ENCODE measurements at places on chromosomes 16 and 17.

DNA sequence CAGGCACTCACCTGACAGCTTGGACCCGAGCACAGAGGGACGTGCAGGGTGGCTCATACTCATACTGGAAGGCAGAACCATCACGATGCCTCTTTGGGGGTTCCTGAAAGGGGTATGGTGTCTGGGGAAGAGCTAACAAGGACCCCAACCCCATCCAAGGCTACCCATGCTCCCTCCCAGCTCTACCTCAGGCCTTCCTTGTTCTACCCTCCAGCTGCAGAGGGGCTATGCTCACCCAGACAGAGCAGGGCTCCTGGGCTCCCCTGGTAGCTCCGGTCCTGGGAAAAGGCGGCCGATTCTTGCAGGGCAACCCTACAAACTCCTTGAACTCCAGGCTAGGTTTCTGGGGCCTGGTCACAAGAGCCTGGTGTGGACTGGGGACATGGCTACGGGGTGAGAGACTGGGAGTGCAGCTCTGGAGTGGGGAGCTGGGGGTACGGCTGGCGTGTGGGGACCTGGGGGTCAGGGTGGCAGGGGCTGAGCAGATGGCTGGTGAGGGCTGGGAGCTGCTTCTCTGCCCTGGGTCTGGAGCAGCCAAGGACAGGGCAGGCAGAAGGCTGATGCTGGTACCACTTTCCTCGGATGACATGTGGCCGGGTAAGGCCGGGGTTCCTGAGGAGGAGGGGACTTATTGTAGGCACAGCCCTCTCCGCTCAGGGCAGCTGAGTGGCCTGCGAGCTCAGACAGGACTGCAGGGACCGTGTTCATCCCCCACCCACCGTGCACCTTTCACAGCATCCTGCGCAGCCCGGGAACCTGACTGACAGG is 2.1 kb downstream of the ACD start:
- no peak for DNase-seq

DNA sequence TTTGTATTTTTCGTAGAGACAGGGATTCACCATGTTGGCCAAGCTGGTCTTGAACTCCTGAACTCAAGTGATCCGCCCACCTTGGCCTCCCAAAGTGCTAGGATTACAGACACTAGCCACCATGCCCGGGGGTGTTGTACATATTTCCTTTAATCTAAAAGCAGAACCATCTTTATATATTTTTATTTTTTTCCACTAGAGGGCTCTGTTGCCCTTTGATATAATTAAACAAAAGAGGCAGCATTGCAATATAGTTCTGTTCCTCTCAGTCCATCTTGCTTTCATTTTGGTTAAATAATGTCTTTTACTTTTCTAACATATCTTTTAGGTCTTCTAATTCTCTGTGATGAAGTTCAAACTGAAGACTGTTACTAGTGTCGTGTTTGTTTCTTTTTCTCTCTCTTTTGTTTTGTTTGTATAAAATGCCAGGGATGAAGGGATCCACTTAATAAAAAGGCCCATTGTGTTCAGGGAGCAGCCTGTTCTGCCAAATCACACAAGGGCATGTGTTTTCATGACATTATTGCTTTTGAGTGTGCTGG is 23.4 kb downstream of the WWOX start:
- no peak for DNase-seq

DNA sequence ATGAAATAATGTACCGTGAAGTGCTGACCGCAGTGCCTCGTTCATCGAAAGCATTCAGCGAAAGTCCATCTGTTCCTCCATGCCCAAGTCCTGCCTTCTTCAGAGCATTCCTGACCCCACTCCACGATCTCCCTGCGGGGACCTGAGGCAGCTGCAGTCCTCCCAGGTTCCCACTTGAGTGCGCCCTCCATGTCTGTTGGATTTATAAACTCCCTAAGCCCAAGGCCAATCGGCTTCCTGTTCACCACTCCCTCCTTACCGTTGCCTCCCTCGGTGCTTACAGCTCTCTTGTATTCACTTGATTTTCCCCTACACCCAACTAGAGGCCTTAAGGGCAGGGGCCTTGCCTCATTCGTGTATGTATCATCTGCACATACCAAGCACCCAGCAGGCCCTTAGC is 2.8 kb downstream of the RAD51D start:
- DNase-seq, result no peak

- DNase-seq, result no peak
These were observed 26.8 kb downstream of the DCUN1D3 start for GRCh38 chr16:20873331-20873730.

DNA sequence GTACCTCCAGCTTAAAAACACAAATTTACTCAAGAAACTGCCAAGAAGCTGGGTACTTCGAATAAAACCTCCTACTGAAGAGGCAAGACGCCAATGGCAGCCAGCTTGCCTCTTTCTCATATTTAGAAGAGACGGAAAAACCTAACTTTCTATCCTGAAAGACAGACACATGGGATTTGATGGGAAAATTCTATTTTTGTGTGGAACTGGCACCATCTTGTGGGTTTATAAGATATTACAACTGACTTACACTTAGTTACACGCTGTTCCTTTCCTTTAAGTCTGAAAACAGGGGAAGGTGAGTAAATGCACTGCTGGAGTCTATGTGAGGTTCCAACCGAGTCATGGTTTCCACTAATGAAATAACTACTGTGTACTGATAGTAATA is 10.3 kb downstream of the ZNF18 start:
- no peak for DNase-seq

- DNase-seq, result no peak
These were observed 90.0 kb upstream of the MYOCD start for GRCh38 chr17:12575641-12576040.

GRCh38 chr17:77735566-77736198 is 222.8 kb upstream of the TNRC6C start:
- no peak for DNase-seq

- DNase-seq, result peak; percentile 26
These were observed 686 bp downstream of the MLST8 start for GRCh38 chr16:2205967-2206313.

GRCh38 chr17:2395258-2396181 is 5.3 kb downstream of the MNT start:
- DNase-seq, result no peak

DNA sequence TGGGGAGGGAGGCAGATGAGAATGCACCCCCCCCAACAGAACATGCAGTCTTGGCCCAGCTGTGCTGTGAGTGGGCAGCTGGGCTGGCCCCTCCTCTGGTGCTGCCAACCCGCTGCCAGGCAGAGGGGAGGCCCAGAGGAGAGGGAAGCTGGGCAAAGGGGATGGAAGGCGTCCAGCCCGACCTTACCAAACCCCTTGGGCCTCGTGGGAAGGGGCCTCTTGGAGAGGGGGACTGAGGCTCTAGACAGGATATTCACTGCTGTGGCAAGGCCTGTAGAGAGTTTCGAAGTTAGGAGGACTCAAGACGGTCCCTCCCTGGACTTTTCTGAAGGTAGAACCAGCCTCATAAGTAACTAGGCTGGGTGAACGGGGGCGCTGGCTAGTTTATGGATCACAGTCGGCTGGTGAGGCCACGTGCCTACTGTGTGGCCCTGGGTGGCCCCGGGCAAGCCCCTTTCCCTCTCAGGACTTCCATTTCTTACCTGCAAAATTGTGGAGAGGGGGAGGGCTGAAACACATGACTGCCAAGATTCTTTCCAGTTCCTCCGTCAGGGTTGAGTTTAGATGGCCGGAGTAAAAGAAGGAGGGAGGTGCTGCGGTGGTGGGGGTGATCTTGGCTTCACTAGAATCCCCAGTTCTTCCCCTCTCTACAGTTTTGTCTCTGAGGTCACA is 857 bp upstream of the STAT5A start:
- peak; percentile 41 for DNase-seq

GRCh38 chr17:6610011-6610410 is 30.5 kb downstream of the KIAA0753 start:
- no peak for DNase-seq

- no peak for DNase-seq
These were observed 62.8 kb upstream of the ADCY9 start for GRCh38 chr16:4179020-4179419.

DNA sequence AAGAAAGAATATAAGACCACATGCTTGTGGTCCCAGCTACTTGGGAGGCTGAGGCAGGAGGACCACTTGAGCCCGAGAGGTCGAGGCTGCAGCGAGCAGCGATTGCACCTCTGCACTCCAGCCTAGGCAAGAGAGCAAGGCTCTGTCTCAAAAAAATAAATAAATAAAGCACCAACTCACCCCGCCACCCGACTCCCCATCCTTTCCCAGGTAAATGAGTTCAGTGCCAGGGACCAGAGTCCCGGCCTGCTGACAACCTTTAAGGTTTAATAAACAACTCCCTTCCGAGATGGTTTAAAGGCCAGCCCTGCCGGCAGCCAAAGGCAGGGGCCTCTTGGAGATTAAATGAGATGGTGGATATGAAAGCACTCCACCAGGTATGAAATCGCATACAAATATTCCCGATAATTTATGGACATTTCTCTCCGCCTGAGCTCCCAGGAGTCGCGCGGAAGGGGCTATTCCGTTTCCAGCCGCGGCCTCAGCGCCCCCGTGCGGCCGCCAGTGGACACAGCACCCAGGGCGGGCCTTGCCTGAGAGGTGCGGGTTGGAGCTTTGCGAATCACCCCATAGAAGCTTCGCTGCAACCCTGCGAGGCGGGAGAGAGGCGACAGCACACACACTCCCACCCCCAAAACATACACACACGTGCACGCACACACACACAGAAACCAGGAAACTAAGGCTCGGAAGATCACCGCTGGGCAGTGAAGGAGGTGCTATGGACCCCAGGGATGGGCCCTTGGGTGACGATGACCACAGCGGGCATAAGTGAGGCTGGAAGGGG is 4.0 kb upstream of the RPL38 start:
- peak; percentile 61 for DNase-seq

GRCh38 chr17:39612291-39612894 is 4.7 kb upstream of the NEUROD2 start:
- no peak for DNase-seq

DNA sequence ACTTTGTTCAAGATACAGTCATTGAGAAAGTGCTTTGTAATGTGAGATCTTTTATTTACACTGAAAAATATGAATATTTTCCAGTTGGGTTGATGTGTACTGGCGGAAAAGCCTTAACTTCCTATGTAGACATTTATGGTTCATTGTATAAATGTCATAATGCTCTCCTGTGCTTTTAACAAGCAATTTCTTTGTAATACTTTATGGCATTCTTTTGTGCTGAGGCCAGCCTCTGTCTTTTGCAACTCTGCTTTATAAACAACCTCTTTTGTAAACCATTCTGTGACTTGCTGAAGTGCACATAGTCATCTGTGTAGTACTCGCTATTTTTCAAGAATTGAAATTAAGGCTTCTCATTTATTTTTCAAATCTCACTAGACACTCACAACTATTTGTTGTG is 291.2 kb downstream of the CDH11 start:
- DNase-seq, result no peak

GRCh38 chr17:39104046-39104445 is 47.4 kb downstream of the PLXDC1 start:
- DNase-seq, result no peak

GRCh38 chr17:9259419-9259818 is 238.1 kb downstream of the NTN1 start:
- DNase-seq, result no peak

DNA sequence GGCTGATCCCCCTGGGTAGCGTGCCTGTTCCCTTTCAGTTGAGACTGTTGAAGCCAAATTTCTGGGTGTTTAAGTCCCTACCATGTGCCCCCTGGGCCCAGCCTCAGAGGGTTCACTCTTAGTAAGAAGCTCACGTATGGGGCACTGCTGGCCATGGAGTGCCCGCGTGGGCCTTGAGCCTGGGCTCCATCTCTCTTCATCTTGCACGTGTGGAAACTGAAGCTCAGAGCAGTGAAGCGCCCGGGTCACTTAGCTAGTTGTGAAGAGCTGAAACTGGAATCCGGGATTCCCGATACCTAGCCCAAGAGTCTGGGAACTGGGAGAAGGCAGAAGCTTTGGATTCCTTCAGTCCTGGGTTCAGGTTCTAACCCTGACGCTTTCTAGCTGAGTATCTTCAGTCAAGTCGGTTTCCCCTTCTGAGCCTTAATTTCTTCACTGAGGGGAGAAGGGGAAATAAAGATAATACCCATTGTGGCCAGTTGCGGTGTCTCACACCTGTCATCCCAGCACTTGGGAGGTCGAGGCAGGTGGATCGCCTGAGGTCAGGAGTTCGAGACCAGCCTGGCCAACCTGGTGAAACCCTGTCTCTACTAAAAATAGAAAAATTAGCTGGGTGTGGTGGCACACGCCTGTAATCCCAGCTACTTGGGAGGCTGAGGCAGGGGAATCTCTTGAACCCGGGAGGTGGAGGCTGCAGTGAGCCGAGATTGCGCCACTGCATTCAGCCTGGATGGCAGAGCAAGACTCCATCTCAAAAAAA is 103.9 kb downstream of the OR1D5 start:
- no peak for DNase-seq

- no peak for DNase-seq
These were observed 292.0 kb upstream of the CDH11 start for GRCh38 chr16:65413861-65414260.

- DNase-seq, result no peak
These were observed 101.3 kb upstream of the CHMP6 start for GRCh38 chr17:80890196-80890920.

- no peak for DNase-seq
These were observed 54.2 kb downstream of the ANKFY1 start for GRCh38 chr17:4209611-4210010.

GRCh38 chr16:12201216-12201615 is 224.7 kb downstream of the SNX29 start:
- DNase-seq, result no peak

- DNase-seq, result no peak
These were observed 10.2 kb downstream of the PIP4K2B start for GRCh38 chr17:38789185-38789584.

All from stimulated activated CD4-positive, alpha-beta T cell treated with anti-CD3 and anti-CD28 coated beads, Interleukin-12 subunit alpha, Interleukin-12 subunit beta, amount 100 ng/mL, for 4 hours (primary cell).